ENCODE measurements at places on chromosomes 11 and 22. TPM values are rescaled to one million over a fixed set of nuclear protein-coding genes. Genes with fewer than 3 reads are reported as not detected.

The JAM3 gene
- 1.6 TPM for total RNA-seq

The OPCML gene
- total RNA-seq: not detected

The USP2 gene
- 4.9 TPM for total RNA-seq

The PRR33 gene
- total RNA-seq: not detected

The MMP3 gene
- total RNA-seq: not detected

The CSTF3 gene
- total RNA-seq: 23.3 TPM

The RAB38 gene
- 105 TPM for total RNA-seq

The VSIG10L2 gene
- not detected for total RNA-seq

The NNMT gene
- total RNA-seq: 4.1 TPM

The SNU13 gene
- total RNA-seq: 71.0 TPM

The CALCA gene
- not detected for total RNA-seq

The OR51I1 gene
- total RNA-seq: 0.38 TPM

DNA sequence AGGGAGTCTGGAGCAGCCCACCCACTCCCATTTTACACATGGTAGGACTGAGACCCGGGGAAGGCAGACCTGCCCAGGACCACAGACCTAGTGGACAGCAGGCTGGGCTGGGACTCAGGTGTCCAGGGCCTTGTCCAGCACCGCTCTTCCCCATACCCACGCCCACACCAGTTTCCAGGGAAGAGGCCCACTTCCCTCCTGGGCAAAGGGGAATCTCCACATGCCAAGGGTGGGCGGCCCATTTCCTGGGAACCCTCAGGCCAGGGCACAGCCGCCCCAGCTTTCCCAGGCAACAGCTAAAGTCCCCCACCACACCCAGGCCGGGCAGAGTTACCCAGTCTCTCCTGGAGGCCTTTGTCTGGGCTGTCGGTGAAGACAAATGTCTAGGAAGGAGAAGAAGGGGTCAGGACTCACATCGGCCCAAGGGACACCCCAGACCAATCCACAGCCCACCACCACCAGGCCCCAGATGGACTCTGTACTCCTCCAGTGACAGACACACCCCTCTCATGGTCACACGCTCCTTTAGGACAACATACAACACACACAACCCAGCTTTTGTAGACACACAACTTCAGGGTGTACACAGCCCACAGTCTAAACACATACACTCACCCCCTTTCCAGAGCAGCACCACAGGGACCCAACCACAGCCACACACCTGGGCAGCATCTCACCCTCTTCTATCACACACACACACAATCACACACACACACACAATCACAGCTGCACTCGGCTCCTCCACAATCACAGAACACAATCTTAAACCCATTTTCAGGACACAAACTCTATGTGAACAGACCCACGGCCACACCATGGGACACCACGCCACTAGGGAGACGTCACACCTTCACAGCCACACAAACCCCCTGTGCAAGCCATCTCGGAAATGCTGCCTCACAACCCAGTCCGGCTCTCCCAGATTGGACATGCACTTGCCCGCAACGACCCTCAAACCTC is 5.5 kb downstream of the MFNG start:
- DNase-seq: no peak

GRCh38 chr11:112050721-112051120 is 23.1 kb downstream of the PIH1D2 start:
- no peak for DNase-seq

DNA sequence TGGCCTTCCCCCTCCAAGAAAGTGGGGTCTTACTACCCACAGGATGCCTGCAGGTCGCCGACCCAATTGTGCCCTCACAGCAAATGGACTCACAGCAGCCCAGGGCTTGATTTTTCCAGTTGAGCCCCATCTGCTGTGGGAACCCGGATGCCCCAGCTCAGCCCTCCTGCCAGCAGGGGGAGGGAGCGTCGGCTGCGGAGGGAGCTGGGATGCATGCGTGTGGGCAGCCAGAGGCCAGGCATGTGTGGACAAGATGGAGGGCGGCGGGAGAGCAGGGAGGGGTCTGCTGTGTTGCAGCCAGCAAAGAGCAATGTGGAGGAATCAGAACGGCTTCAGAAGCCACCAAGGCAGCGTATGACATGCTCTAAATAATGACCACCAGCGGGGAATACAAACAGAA is 41.0 kb upstream of the EIF3D start:
- no peak for DNase-seq

DNA sequence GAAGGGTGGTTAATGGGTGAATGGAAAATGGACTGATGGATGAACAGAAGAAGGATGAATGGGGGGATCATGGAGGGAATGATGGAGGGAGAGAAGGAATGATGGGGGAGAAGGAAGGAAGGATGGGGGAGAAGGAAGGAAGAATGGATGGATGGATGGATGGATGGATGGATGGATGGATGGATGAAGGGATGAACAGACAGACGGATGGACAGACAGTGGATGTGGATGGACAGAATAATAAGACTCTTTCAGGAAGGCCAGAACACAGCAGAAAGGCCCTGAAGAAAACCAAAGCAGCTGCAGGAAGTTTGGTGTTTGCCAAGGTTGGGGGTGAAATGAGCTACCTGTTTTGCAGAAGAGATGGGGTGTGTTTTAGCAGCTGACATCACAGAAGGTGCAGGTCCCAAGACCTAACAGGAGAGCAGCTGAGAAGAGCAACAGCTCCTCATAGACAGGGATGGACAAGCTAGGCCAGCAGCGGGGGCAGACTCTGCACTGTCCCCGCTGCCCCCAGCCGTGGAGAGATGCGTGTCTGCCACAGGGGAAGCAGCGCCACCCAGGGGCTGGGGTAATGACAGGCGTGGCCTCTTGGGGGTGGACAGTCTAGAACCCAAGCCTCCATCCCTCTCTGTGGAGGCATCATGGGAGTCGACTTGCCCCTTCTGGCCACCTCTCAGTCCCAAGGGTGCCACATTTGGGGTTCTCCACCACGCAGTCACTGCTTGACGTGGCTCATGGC is 17.9 kb downstream of the C1QTNF6 start:
- no peak for DNase-seq

DNA sequence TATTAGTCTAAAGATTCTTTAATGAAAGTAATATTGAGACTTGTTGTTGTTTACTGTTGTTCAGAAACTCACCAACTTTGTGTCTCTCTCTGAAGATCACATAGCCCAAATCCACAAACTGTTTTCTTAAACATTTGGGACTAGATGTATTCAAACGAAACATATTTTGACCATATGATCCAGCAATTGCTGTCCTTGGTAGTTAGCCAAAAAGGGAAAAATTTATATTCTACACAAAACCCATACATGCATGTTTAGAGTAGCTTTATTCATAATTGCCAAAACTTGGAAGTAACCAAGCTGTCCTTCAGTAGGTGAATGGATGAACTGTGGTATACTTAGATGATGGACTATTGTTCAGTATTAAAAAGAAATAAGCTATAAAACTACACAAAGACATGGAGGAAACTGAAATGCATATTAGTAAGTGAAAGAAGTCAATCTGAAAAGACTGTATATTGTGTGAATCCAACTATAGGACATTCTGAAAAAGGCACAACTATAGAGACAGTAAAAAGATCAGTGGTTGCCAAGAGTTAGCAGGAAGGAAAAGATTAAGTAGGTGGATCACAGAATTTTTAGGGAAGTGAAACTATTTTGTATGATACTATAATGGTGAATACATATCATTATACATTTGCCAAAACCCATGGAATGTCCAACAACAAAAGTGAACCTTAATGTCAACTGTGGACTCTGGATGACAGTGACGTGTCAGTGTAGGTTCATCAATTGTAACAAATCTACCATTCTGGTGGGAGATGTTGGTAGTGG is 442.9 kb downstream of the INSC start:
- DNase-seq: no peak

DNA sequence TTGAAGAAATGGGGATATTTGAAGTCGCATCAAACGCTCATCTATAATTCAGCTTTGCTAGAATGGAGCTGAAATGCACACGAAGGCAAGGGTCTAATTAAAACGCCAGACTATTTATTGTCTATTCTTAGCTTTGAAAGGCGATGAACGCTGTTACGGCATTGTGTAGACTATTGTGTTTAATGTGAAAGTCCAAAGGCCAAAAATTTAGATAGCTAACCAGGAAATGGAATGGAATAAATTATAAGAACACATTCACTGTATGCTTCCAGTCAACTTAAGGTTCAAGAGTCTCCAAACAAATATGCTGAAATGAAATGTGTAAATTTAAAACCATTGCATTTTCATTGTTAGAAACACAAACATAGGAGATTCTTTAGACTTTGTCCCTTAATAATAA is 186.2 kb downstream of the CWF19L2 start:
- DNase-seq: no peak

- DNase-seq: no peak
These were observed 82.7 kb upstream of the EED start for GRCh38 chr11:86161837-86162236.

DNA sequence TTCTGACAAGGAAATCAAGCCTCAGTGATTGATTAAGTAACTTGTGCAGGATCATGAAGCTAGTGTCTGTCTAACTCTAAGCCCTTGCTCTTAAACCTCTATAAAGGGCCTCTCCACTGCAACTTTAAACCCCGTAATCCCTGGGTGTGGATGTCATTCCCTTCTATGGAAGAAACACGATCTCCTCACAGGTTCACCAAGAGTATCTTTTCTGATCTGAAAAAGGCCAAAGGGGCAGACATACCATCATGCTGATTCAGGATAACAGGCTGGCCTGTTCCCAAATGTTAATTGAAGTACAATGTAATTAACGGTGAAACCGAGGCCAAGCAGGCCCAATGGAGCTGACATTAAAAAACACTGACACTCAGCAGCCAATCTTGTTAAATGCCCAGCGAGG is 17.1 kb downstream of the TTC12 start:
- no peak for DNase-seq

GRCh38 chr11:71080239-71081097 is 171.9 kb downstream of the SHANK2 start:
- DNase-seq: no peak

GRCh38 chr11:65225279-65226102 is 36.3 kb upstream of the POLA2 start:
- DNase-seq: no peak

DNA sequence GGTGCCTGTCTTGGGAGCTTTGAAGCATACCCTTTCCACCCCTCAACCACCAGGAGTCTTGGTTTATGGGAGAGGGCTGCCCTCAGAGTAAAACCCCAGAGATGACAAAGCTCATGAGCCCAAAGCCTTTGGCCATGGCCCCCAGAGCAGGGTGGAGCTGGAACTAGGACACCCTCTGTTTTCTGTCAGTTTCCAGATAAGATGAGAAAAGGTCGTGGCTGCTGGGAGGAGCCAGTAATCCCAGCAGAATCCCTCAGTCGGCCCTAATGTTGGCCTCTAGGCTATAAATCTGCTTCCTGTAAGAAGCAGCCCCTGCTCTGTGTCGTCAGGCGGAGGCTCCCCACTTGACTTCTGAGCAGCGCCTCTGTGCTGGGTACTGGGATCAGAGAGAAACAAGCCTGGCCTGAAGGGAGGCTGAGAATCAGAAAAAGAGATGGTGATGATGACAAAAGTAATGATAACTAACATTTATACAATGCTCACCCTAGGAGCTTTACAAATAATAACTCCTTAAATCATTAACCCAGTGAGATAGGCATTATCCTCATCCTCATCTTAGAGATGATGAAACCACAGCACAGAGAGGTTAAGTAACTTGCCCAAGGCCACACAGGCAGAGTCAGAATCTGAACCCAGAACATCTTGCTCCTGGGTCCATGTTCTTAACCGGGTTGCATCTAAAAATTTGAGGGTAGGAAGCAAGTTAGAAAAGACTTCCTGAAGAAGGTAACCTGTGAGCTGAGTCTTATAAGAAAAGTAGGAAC is 471.4 kb downstream of the SOX6 start:
- DNase-seq: no peak

DNA sequence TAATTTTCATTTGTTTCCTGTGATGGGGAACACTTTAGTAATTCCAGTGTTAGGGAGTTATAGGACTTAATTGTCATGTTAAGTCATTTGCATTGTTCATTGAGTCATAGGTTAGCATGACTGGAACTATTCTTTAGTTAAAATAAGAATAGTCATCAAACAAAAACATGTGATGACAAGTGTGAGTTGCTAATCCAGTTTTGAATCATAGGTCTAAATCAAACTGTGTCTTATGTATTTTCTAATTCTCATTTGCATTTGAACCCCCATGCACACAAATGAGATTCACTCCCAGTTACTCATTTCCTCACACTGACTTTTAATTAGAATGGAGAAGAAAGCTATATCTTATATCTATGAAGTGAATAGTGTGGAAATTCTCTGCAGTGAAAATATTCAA is 405.6 kb downstream of the LRRC4C start:
- DNase-seq: no peak

- DNase-seq: no peak
These were observed 10.1 kb downstream of the SYT12 start for GRCh38 chr11:67032830-67033551.

DNA sequence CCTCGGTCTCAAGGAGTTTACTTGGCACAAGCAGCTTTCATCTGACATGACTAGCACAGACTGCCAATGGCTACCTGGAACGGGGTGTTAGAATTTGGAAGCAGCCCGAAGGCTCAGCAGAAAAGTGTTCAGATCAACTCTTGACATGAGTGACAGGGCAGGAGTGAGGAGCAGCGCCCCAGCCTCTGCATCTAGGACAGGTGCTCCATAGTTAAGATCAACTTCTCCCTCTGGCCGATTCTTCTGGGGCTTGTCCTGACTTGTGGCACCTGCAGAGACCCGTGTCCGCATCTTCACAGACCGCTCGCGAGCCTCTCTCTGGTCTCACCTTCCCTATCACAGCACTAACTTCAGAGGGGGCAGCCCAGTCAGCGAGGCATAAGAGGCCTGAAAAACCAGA is 42.5 kb upstream of the CHKA start:
- DNase-seq: no peak

- DNase-seq: no peak
These were observed 1.1 kb downstream of the PRRG4 start for GRCh38 chr11:32830796-32831195.

- DNase-seq: no peak
These were observed 25.2 kb downstream of the CWC15 start for GRCh38 chr11:94948070-94948617.

GRCh38 chr22:42630211-42630610 is 10.2 kb downstream of the ATP5MGL start:
- DNase-seq: no peak

DNA sequence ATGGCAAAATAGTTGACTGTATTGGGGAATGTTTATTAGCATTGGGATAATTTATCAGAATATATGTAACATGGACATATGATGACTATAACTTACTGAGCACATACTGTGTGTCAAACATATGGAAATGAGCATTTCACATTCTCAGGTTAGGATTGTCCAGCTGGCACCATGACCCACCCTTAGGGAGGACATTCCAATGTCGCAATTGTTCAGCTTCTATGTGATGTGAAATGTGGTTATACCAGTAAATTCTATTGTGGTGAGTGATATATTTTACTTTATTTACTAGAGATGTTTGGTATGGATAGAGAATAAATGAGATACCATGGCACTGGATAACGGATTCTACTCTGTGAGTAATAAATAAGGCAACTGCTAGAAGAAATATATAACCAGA is 50.4 kb downstream of the OR4A47 start:
- DNase-seq: no peak

DNA sequence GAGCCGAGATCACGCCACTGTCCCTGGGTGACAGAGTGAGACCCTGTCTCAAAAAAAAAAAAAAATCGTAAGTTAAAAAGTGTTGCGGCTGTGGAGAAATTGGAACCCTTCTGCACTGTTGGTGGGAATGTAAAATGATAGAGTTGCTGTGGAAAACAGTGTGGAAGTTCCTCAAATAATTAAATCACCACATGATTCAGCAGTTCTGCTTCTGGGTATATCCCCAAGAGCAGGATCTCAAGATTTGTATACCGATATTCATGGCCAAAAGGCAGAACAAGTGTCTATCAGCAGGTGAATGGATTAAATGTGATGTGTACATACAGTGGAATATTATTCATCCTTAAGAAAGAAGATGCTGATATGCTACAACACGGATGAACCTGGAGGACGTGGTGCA is 3.8 kb downstream of the SELENOO start:
- DNase-seq: no peak
